ENCODE measurements at places on chromosomes 7 and 10.

DNA sequence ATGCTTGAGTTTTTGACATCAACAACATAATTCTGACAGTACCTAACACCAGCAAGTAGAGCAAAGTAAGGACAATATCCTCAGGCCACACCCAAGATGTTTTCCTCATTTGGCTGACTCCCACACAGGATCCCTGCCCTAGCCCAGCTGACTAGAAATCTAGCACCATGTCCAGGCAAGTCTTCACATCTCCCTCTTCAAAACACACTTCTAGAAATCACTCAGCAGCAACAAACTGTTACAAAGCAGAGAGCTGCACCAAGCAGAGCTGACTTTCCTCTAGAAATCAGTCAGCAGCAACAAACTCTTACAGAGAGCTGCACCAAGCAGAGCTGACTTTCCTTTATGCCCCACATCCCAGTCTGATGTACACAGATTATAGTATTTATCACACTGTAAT is 7.7 kb downstream of the TMEM168 start:
- DNase-seq, result no peak

GRCh38 chr7:68441645-68442044 is 1156.6 kb upstream of the AUTS2 start:
- DNase-seq, result no peak

GRCh38 chr10:26665080-26666048 is 32.1 kb upstream of the PDSS1 start:
- DNase-seq, result no peak

- no peak for DNase-seq
Observed at GRCh38 chr7:41187322-41187721, 515.6 kb downstream of the INHBA start.

GRCh38 chr7:125814100-125814499 is 884.5 kb upstream of the POT1 start:
- no peak for DNase-seq

GRCh38 chr7:100484673-100485045 is 932 bp downstream of the NYAP1 start:
- DNase-seq, result no peak

GRCh38 chr7:133301444-133301843 is 48.6 kb downstream of the EXOC4 start:
- no peak for DNase-seq

- no peak for DNase-seq
Observed at GRCh38 chr10:27540672-27541071, 36.6 kb downstream of the RAB18 start.

All from fibroblast of skin of left biceps (primary cell).